A549 treated with Mapracorat at 1 μM for 4 hours (cell line): ENCODE measurements at places on chromosomes 16 and 17. TPM values are rescaled to one million over a fixed set of nuclear protein-coding genes. Genes with fewer than 3 reads are reported as not detected.

The CYGB gene
- total RNA-seq: 0.60 to 1.8 TPM (median 1.1 TPM) in 5 replicates

The MGAT5B gene
- total RNA-seq: 15.2 to 23.1 TPM (median 22.1 TPM) in 5 replicates

The TMEM88 gene
- total RNA-seq: 0.33 to 1.1 TPM (median 0.63 TPM) in 5 replicates

The HOXB2 gene
- 0.32 to 0.59 TPM (median 0.48 TPM) in 5 replicates for total RNA-seq

The ABCA5 gene
- 2.3 to 3.4 TPM (median 2.8 TPM) in 5 replicates for total RNA-seq

The FDXR gene
- total RNA-seq: 47.2 to 74.4 TPM (median 64.0 TPM) in 5 replicates

The MYH11 gene
- total RNA-seq: 0.02 to 0.21 TPM (median 0.12 TPM) in 5 replicates

The TMEM101 gene
- total RNA-seq: 25.1 to 33.0 TPM (median 30.8 TPM) in 5 replicates

The GDPD1 gene
- 0.35 to 0.76 TPM (median 0.60 TPM) in 5 replicates for total RNA-seq

The SOX15 gene
- 0.16 to 0.52 TPM (median 0.34 TPM) in 5 replicates for total RNA-seq

The PYY gene
- total RNA-seq: not detected in 5 replicates

The CHST4 gene
- 0.08 TPM in 1 of 5 replicates, not detected in the others for total RNA-seq

The PITPNM3 gene
- total RNA-seq: 1.7 to 2.8 TPM (median 2.2 TPM) in 5 replicates

The MYH2 gene
- not detected in 5 replicates for total RNA-seq
